ACHN (cell line): ENCODE measurements at places on chromosomes 6 and 20.
A peak's percentile ranks its signal among the peaks of the same experiment; 100 is the strongest.

DNA sequence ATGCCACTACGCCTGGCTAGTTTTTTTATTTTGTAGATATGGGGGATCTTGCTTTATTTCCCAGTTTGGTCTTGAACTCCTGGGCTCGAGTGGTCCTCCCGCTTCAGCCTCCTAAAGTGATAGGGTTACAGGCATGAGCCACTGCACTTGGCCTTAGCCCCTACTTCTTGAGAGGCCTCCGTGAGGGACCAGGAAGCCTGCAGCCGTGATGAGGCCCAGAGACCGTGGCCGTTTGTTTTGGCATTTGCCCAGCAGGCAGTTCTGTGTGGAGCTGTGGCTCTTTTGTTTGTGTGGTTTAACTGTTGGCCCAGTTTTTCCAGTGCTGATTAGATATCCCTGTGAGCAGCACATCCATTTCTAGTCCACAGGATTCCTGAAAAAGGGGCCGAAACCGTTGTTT lies 39.8 kb downstream of the SRSF3 start:
- no peak for DNase-seq

GRCh38 chr6:160088069-160088783 lies 33.4 kb upstream of the SLC22A1 start:
- peak; percentile 44 for DNase-seq

DNA sequence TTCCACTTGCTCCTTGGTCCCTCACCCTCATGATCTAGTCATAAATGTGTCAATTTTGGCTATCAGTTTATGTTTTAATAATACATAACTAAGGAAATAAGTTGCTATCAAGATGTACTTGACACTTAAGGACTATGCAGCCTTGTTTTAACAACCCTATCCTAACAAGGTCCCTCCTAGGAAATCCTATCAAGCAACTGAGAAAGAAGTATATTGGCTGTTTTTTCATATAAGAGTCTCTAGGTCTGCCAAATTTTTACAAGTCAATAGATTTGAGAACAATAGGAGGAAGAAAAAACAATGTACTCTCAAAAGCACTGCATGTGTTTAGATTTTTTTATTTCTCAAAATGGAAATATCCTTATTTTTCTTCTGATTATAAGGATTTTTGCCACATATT lies 14.7 kb downstream of the FILIP1 start:
- no peak for DNase-seq

DNA sequence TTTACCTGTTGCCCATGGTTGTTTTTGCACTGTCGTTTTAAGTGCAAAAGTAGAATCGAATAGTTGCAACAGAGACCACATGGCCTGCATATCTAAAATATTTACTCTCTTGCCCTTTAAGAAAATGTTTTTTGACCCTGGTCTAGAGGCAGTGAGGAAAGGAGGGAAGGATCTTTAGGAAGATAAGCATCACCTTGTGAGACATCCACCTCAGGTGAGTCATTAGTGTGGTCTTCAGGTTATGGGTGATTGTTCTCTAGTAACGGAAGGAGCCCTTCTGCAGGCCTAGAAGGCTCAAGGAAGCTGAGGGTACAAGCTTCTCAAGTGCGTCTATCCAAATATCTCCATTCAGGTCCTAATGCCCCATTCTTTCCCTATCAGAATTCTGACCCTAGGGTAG lies 6.6 kb upstream of the RAB44 start:
- no peak for DNase-seq

DNA sequence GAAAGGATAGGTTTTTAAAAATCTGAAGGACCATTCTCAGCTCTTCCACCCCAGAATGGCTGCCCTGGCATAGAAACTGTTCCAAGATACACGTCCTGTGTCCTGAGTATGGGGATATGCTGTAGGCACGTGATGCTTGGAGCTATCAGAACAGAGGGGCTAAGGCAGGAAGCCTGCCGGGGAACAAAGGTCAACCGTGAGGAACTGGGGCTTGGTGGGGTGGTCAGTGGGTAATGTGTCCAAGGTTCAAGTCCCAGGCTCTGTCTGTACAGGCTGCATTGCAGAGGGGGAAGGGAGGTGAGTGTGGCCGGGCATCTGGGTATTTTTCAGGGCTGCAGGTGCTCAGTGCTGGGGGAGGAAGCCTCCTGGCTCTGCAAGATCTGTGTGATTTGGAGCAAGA lies 479.6 kb upstream of the CHD6 start:
- no peak for DNase-seq

DNA sequence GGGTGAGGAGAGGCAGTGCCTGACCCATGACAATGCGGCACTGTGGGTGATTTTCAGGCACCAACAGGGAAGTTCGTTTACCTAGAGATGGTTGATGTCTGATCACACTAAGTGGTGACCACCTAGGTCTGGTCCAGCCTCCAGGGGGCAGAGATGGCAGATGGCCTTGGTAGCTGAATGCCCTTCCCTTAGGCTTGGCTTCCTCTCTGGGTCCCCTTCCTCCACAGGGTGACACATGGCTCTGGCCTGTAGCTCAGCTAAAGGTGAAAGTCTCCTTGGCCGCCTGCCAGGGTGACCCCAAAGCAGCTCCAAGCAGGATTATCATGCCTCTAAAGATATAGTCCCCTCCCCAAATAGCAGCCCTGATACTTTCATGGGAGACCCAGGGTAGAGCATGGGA lies 6.4 kb downstream of the GDAP1L1 start:
- no peak for DNase-seq

- DNase-seq: no peak
These were observed 89.3 kb upstream of the BTN3A2 start for GRCh38 chr6:26275663-26276062.

DNA sequence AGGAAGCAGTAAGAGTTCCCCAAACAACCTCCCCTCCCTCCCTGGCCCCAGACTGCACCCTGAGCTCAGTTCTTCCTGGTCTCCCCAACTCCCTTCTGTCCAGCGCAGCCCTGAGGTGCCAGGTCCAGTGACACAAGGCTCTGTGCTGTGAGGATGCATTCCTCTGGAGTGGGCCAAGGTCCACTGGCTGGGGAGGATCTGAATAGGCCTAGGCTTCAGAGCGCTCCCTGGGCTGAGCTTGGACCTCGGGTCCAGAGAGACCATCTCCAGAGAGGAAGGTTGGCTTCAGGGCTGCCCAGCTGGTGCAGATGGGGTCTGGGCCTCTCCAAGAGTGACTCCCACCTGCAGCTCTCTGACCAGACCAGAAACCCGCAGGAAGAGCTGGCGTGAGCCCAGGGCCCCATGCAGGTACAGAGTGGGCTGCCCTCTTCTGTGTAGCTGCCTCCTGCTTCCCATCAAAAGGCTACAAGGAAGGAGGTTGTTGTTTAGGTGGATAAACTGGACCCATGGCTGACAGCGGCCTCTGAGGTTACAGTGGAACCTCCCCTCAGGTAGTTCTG lies 52.3 kb upstream of the MLN start:
- DNase-seq: no peak

GRCh38 chr20:5070570-5070969 lies 49.2 kb downstream of the PCNA start:
- DNase-seq: no peak

DNA sequence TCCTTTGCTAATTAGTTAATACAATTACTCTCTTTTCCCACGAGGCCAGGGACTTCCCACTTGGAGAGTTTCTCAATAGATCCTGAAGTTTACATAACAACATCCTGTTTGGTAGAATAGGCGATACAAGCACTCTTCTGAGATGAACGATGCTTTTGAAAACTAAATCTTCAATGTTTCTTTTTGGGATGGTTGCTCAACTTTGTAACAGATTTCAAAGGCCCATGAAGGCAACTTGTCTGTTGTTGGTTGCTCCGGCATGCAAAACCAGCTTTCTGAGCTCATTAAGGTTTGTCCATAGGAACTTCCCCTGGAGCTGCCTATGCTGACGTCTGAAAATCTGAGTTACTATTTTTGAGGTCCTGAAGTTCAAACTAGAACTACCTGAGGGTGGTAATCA lies 25.9 kb upstream of the ROS1 start:
- no peak for DNase-seq

- DNase-seq: no peak
These were observed 47.8 kb upstream of the NT5E start for GRCh38 chr6:85402071-85402470.

GRCh38 chr6:151275566-151275965 lies 35.8 kb downstream of the AKAP12 start:
- no peak for DNase-seq

- DNase-seq: no peak
These were observed 33.2 kb downstream of the SERPINB6 start for GRCh38 chr6:2938004-2938631.

DNA sequence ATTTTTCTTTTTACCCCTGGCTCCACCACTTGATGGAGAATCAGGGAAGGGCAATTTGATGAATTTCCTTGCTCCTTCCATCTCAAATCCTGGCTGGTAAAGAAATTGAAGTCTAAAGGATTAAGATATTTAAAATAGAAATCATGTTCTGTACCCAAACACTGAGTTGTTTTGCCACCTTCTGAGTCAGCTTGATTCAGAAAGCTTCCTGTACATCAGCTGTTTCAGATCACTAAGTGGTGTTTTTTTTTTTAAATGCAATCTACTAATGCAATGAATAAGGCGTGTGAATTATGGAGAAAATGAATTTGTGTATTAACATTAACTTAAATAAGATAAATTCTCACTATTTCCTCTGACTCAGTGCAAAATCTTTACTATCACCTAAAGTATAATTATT lies 11.5 kb upstream of the POPDC3 start:
- no peak for DNase-seq

DNA sequence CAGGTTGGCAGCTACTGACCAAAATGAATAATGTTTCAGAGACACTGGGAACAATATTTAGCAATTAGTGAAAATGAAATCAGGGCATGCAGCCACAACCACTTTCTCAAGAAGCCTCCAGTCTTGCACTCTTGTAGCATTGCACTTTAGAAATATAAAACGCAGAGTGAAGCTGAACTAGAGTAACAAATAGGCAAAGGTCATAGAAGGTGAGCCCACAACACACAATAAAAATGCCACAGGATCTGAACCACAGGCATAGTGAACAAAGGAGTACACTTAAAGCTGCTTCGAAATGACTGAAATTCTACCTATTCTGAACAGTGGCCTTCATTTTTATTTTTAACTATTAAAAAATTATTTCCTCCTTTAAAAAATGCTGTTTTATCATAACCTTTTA lies 25.0 kb downstream of the DDO start:
- DNase-seq: no peak

GRCh38 chr6:7111095-7111690 lies 3.4 kb downstream of the RREB1 start:
- no peak for DNase-seq

DNA sequence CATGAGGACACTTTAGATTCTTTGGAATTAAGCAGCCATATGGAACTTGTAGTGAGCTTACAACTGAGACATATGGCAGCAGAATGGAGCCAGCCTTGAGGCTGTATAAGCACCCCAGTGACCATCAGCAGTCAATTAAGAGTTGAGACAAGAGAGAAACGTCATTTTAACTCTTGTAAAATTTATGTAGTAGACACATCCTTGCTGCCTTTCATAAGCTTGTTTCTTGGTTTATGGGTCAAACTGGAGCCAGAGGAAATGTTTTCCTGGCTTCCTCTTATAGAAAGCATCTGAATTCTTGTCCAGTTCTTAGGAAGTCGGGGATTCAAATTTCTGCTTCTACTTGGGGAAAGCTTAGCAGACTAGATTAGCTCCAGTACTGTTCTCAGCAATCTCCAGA lies 745.1 kb upstream of the MARCKS start:
- DNase-seq: no peak

DNA sequence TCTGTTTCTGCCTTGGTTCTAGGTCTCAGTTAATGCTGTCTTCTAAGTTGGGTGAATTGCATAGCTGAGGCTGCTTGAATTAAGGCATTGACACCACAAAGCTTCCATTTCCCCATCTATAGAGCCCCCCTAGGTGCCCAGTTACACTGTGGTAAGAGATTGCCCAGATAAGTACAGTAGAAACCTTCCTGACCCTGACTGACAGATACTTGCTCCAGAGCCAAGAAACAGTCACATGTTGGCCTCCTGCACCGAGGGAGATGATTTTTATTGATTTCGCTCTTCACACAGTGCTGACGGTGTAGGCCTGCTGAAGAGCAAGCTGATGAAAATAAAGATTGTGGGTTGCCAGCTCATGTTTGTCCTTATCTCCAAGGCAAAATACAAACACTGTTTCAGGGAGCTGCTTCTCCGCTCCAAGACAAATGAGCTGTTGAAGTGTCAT lies 67.9 kb downstream of the TRMT11 start:
- DNase-seq: no peak

DNA sequence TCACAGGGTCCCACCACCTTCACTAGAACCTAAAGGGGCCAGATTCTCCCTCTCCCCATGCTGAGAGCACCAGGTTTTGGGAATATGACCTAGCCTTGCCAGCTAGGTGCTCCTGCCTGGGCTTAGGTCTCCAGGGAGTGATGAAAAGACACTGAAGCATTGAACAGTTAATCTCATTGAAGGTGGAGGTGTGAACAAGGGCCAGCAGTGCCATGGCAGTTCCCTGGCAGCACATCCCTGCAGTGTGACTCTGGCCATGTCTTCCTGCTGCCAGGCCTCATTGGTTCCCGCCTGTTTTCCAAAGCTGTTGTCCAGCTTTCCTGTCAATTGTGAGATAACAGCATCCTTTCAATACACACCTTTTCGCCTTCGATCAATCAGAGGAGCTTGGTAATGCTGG lies 10.9 kb downstream of the PPIL6 start:
- DNase-seq: no peak

GRCh38 chr6:50025258-50025657 lies 3.5 kb upstream of the DEFB110 start:
- no peak for DNase-seq

DNA sequence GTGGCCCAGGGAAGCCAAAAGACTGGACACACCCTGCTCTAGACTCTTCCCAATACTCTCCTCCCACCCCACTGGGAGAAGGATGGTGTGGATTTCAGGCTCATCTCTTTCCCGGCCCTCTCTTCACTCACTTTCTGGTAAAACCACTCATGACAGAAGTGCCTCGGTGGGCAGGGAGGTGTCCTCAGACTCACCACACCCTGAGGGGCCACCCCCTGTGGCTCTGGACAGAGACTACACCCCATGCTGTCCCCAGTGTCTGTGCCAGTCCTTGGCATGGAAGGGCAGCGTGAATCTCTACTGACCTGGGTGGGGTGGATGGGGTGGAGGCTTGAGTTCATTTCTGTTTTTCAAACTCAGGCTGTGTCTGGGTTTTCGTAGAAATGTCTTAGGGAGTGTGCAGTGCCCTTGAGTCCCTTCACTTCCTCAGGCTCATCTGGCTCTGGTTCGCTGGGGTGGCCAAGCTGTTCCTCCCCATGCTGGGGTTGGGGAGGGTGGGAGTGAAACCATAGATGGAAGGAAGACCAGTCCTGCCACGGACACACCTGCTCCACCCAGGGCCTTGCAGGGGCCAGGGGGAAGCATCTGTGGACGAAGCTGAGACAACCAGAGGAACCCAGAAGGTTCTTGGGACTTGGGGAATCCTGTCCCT lies 59.1 kb downstream of the EZR start:
- no peak for DNase-seq
